ENCODE measurements at places on chromosomes 12 and 14.

- no peak for DNase-seq
These were observed 447.2 kb downstream of the SOX5 start for GRCh38 chr12:23502259-23502658.

DNA sequence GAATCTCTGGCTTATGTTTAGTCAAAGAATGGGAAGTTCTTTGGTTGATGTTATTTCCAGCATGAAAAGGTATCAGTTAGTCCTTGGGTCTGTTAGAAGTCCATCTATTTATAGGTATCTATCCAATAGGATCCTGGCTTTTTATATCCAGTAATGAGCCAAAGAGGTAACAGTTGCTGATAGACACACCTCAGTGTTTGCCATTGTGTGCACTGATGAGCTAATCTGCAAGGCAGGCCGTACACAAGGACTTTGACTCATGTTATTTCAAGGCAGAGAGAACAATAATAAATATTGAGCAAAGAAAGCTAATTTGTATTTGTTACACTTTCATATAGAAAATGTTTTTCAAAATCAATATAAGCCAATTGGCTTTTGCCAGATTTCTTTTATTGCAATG, 56.4 kb downstream of the GLT1D1 start:
- no peak for DNase-seq

DNA sequence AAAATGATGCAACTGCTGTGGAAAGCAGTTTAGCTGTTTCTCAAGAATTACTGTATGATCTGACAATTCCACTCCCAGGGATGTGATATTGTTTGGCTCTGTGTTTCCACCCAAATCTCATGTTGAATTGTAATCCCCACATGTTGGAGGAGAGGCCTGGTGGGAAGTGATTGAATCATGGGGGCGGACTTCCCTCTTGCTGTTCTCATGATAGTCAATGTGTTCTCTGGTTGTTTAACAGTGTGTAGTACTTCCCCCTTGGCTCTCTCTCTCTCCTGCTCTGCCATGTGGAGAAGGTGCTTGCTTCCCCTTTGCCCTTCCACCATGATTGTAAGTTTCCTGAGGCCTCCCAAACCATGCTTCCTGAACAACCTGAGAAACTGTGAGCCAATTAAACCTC, 93.4 kb upstream of the CPM start:
- no peak for DNase-seq

DNA sequence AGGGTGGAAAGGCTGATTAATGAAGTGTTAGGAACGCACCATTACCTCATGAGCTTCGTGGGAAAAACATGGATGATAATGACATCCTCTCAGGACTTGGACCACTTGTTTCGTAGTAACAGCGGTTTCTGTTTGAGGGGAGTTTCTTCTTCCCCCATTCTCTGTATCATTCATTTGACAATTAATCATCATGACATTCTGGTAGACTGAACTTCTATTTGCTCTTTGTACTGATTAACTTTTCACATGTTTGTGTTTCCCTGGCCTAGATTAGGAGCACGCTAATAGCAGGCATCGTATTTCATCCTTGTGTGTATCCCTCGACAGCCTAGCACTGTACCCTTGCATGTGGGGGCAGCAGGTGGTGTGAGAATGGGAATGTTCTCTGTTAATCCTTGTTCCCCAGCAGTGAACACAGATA, 8.0 kb downstream of the LRRC74A start:
- DNase-seq = no peak

Data from NCI-H774 (cell line).